ENCODE measurements at places on chromosomes 5 and 9.

GRCh38 chr5:15566789-15567188, 66.8 kb downstream of the FBXL7 start:
- DNase-seq = no peak

DNA sequence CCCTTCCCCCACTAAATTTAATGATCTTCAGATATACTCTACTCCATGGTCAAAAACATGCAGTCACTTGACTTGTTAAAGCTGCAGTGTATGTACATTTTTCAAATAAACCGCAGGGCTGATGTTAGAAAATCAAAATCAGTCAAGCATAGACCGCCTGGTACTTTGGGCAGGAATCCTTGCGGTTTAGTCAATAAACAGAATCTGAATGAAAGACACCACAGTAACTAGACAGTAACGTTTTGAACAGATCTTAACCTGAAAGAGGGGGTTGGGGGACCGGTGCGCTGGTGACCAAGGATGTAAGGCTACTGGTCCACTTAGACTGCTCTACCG, 188.8 kb downstream of the BNC2 start:
- no peak for DNase-seq

DNA sequence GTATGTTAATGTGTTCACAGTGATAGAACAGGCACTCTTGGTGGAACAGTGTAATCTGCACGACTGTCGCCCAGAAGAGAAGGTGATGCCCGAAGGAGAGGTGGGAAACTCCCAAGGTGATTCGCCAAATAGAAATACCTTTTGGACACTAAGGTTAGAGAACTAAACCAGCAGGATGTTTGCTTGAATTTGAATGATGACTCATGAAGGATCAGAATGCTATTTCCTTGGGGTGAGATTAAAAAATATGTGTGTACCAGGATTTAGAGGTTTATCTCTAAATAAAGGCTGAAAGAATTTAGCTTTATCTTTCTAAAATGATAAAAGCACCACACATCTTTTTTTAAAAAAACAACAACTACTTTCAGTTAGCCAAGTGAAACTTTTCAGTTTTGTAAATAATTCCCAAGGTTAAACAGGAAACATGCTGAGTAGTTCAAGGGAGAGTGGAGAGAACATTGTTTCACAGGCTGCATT, 297.4 kb upstream of the TAS2R1 start:
- no peak for DNase-seq

- DNase-seq = no peak
Observed at GRCh38 chr9:104864675-104865104, 63.3 kb downstream of the ABCA1 start.

DNA sequence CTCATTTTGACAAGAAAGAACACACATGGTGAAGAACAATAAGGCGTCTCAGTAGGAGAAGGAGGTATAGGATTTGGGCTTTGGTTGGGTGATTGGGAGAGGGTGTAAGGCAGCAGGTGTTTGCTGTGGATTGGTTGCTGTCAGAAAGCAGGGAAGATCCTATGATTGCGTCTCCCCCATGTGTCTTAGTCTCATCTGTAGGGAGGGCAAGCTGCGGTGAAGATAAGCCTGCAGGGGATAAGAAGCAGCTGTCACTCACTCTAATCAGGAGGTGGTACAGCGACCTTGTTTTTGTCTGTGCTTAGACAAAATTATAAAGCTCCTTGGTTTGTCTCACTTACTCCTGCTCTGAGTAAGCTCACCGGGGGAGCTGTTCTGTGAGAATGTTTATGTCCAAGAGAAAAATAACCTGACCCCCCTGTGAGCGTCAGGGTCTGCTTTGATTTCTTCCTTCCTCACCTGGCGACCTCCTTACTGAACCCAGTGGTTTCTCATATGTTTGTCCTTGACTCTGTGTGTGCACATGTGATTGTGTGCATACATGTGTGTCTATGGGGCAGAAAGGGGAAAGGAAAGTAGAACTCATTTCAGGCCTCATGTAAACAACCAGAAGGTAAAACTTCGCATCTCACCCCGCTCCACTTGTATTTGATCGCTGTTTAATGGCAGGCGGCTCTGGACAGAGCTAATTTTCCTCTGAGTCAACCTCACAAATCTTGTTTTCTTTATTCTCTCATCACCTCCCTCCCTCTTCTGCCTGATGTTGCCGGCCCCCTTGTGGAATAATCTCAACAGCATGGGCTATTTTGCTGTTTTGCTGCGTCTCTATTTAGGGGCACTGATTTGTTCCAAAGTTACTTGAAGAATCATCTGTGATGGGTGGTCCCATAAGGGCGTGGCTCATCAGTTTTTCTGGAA, 105.6 kb downstream of the TENT4A start:
- DNase-seq = no peak

GRCh38 chr5:118619823-118620222, 368.5 kb downstream of the DTWD2 start:
- DNase-seq = no peak

- no peak for DNase-seq
Observed at GRCh38 chr5:98904780-98905179, 24.0 kb downstream of the CHD1 start.

- DNase-seq = no peak
Observed at GRCh38 chr5:96001262-96001661, 39.6 kb upstream of the ELL2 start.
